Large intestine (tissue), 12 donors: ENCODE measurements at places on chromosomes 12 and 14. TPM values are rescaled to one million over a fixed set of nuclear protein-coding genes. Genes with fewer than 3 reads are reported as not detected.

The KRT81 gene
- polyA plus RNA-seq = 0.72 TPM

The RNASE7 gene
- polyA plus RNA-seq = 0.09 TPM

The CCND2 gene
- 108 TPM for polyA plus RNA-seq

The CABP1 gene
- 0.70 TPM for polyA plus RNA-seq

The KRT6C gene
- not detected for polyA plus RNA-seq

DNA sequence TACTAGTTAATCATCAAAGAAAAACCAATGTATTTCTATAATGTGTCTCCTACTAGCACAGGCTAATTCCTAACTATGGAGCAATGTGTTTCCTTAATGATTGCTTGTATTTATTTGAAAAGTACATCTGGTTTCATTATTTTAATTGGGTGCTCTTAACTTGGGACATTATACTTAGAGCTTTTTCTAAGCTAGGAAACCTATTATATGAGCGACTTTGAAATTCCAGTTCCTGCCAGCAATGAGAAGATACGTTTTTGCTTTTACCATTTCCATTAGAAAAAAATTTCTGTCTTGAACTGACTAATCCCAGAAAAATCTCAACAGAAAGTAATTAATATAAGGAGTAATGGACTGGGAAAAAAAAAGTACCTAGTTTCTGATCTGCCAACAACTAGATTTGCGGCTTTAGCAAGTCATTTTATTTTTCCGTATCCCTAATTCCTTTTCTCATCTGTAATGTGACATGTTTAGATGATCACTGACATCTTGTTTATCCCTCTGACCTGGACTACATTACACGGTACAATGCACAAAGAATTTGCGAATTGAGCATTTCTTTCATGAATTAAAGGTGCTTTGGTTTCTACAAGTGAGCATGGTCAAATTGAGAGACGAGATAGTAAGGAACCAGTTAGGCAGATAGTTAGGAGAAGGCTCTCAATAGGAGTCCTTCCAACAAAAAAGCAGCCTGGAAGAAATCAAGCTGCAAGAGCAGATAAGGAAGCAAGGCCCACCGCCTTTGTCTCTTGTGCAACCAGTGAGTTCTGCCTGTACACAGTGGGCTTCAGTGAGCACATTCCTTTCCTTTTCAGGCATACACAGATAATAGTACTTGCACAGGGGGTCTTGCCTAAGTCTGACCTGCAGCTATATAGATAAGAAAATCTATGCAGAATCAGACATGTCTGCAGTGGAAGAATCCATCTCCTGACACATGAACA is 1765.0 kb upstream of the FLRT2 start:
- DNase-seq = no peak

GRCh38 chr12:61781021-61781581 is 479.1 kb upstream of the USP15 start:
- DNase-seq = no peak

DNA sequence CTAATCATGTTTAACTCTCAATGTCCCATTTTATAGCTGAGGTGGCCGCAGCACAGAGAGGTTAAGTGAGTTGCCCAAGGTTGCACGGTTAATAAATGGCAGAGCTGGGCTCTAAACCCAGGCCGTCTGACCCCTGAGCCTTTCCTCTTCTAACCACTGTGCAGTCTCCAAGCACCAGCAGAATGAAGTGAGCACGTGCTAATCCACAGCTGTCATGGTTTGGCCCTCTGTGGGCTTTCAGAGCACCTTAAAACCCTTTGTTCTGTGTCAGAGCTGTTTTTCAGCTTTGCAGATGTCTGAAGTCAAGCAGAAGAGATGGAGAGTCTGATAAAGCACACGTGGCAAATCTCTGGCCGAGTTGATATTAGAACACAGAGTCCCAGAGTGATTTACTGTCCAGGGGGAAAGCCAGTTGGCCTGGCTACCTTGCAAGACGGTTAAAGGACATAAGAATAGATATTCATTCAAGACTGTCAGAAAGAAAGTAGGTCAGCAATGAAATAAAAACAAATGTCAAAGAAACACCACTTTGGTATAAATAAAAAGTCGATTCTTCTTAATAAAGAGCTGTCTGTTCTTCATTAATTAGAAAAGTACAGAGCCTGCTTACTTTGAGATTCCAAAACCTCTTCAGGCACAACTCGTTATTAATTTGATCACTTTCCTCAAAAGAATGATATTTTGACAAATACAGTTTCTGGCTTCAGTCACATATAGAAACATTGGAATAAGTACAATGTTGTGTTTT is 107.3 kb downstream of the CRADD start:
- peak; percentile 48 for DNase-seq

GRCh38 chr14:33652566-33653307 is 298.1 kb downstream of the EGLN3 start:
- no peak for DNase-seq

- DNase-seq = no peak
These were observed 745 bp downstream of the CDCA4 start for GRCh38 chr14:105019861-105020814.

DNA sequence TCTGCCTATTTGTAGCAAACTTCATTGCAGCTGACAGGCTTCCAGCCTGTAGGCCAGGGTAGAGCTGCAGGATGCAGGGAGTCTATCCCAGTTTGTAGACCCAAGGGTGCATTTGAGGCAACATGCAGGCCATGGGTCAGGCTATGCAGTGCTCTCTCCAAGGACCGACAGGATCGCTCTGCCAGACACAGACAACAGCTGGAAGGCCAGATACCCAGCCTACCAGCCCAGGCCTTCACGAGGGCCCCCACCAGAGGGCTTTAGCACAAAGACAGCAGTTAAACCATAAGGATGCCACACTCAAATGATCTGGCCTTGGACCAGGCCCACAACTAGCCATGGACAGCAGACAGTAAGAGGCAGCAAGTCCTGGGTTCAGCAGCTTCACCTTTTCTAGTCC is 10.3 kb downstream of the KCTD10 start:
- no peak for DNase-seq

DNA sequence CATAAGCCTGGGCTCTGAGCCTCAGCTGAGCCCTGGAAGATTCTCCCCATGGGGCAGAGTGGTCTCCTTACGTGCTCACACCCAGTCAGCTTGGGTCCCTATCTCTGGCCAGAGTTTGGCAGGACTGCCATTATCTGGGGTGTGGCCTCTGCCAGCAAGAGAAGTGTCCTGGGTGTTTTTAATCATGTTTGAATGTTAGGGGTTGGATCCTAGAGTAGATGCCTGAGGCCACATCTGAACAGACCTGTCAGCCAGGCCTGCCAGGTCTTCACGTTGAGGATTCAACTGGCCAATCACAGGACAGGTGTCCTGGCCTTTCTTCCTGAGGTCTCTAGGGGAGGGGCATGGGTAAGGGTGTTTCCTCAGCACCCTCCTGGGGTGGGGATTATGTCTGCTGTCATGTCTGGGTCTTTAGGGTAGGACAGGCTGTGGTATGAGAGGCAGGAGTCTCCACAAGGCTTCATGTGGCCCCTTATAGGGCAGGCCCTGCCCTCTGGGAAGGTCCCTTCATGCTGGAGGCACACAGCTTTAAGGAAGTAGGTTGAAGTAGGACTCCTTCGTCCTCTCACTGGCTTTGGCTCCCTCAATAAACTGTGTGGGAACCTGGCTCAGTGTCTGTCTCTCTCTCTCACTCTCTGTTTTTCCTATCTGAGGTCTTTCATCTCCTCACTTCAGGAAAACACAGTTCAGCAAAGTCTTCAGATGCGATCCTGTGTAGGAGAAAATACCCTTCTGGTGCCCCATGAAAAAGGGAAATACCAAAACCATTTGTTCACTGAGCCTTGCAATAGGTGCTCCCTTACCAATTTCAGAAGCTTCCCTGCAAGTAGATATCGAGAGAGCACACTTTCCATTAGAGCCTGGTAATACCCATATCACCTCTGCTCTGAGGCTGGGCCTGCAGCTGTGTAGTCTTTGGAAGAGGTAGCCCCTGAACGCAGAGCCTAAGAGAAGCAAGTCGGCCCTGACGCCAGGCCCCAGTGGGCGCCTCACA is 6.7 kb upstream of the FITM1 start:
- no peak for DNase-seq

GRCh38 chr14:64891839-64892375 is 12.2 kb upstream of the SPTB start:
- DNase-seq = peak; percentile 54

DNA sequence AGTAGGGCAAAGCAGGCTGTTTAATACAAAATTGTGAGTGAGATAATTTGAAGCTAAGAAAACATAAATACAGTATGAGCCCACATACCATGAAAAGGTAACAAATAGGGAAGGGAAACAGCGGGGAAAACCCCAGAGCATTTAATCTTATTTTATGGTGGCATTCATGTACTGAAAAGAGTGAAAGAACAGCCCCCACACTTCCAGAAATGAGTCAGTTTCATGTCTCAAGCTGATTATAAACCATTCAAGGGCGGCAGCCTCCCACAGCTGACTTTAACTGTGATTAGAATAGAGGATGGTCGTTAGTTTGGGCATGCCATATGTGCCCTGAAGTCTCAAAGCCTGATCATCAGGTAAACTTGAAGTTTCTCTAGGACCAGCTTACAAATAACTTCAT is 64.5 kb downstream of the FOXG1 start:
- DNase-seq = no peak

GRCh38 chr12:105706973-105707334 is 376.5 kb downstream of the C12orf75 start:
- DNase-seq = no peak
